ENCODE measurements at places on chromosomes 4 and X.

DNA sequence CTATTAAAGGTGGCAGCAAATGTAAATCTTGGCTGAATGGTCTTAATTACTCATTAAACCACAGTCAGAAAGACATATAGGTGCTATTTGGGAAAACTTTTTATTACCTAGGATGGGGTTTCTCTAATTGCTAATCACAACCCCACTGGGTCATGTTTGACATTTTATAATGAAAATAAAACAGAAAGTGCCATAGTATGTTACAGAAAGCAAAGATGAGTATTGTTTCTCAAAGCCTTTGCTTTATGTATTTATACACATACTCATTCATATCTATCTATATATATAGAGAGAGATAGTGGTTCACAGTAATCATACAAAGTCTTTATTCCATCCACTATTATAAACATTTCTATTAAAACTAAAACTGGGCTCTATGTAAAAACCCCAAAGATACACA lies 18.2 kb downstream of the TMEM184C start:
- no peak for DNase-seq

- no peak for DNase-seq
Measured at GRCh38 chrX:143788265-143788664, 67.7 kb upstream of the SPANXN2 start.

DNA sequence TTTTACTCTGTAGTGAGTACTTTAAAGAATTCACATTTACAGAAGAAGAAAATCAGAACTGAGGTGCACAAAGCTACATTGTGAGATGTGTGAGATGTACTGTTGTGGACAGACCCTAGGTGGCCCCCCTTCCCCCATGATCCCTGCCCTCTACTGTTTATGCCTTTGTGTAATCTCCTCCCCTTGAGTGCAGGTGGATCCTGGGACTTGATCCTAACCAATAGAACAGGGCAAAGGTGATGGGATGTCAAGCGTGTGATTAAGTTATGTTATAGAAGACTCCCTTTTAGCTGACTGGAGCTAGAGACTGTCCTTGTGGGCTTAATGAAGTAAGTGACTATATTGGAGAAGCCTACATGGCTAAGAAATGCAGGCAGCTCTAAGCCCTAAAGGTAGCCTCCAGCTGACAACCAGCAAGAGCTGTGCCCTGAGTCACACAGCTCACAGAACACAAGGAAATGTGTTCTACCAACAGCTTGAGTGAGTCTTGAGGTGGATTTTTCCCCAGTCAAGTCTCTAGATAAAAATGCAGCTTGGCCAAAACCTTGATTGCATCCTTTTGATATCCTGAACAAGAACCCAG lies 225.2 kb upstream of the LEF1 start:
- DNase-seq = no peak

GRCh38 chrX:66163849-66164411 lies at the start of gene HEPH:
Gene HEPH (plus strand): TSS chrX:66164247. CDS start chrX:66170571, 6,324 bp downstream.
- DNase-seq = peak; percentile 12

DNA sequence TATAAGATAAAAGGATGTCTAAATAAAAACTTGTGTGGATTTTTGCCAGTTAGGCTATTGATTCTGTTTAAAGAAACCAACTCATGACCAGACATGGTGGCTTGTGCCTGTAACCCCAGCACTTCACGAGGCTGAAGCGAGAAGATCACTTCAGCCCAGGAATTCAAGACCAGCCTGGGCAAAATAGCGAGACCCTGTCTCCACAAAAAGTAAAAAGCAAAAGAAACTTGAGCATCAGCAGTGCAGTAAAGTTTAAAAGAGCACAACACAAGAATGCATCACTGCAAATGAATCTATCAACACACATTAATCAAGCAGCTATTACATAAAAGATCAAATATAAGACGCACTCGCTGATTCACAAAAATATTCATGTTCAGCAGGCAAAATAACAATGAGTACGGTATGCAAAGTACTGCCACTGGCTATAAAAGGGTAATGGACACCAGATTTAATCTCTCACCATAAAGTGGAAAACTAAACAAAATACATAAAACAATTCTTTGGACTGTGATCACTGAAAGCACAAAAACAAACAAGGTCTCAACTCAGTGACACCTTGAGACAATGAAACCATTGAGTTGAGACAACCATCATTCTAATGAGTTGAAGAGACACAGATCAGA lies 41.3 kb downstream of the LRBA start:
- DNase-seq = no peak

DNA sequence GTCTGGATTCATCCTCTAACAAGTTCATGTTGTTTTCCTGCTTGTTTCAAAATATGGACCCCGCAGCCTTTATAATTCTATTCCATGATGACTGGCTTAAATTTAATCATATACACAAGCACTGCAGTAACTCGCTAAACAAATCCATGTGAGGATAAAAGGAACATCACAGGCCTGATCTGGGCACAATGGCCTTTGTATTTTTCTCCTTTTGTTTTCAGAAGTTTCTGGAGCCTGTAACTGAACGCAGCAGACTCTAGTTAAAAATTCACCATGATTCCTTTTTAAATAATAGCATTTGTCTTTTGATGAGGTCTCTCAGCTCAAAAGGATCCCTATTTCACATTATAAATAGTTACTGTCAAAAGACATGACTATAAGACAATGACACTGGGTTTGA lies 30.2 kb upstream of the TMEM184C start:
- DNase-seq = no peak

DNA sequence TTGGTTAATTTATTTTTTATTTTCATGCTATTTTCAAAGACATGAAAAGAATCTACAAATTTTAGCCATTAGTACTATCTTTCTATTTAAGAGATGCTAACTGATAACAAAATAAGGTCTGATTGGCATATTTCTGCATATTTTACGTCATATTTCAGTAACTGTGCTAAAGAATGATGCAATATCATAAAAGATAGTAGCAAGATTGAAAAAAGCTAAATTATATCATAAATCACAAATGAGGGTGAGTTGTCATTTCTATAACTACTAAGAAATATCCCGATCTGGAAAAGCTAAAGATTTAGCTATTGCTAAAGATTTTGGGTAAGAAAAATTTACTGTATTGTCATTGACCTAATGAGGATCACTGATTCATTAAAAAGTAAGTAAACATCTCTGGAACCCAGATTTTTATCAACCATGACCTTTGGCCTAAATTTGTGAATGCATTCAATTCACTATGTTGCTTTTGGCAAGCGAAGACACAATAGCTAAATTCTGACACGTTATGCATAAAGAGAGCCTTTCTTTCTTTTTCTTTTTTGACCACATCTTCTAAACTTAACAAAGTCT lies 103.6 kb downstream of the HPGD start:
- no peak for DNase-seq

DNA sequence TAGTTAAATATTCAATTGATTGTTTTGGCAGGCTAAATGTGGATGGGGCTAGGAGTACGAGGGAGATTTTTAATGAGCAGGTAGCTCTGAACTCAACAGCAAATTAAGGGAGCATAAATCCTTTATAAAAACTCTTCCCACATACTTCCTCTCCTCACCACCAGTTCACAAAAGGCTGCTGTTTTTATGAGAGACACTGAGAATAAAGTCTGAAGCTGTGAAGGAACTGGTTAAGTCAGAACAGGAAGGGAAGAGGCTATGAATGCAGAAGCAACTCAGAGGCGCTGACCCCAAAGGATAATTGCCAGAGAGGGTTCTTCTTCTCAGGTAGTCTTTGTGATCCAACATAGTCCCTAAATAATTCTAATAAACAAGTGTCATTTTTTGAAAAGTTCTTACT lies 406.1 kb downstream of the GPM6A start:
- DNase-seq = no peak

DNA sequence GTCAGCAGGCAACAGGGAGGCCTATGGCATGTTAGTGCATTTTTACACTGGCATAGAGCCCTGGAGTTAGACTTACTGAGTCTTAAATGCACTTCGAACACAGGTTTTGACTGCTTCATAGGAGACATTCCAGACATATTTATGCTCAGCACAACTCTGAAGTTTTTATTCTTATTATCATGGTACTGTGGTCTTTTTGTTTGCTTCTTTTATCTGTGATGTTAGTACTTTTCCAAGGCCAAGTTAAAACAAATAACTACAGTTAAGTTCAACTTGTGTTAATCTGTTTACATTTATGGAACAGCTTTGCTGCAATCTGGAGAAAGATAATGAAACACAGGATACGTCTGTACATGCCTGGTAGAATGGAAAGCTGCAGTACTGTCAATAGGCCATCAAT lies 76.5 kb downstream of the COL4A5 start:
- no peak for DNase-seq

DNA sequence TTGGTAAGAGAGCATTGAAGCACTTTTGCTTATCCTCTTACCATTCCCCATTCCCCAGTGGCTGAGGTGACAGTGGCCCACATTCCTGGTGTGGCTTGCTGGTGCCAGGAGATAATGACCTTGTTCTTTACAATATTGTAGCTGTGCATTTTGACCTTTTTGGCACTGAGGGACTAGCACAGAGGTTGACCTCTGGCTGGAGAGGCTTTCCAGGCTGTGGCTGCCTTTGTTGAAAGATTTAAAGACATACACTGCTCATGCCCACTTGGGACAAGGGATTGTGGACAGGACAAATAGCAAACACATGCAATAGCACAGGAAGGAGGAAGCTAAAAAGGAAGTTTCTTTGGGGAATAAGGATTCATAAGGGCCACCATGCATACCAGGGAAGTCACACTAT lies 65.4 kb downstream of the ARHGEF9 start:
- DNase-seq = no peak

DNA sequence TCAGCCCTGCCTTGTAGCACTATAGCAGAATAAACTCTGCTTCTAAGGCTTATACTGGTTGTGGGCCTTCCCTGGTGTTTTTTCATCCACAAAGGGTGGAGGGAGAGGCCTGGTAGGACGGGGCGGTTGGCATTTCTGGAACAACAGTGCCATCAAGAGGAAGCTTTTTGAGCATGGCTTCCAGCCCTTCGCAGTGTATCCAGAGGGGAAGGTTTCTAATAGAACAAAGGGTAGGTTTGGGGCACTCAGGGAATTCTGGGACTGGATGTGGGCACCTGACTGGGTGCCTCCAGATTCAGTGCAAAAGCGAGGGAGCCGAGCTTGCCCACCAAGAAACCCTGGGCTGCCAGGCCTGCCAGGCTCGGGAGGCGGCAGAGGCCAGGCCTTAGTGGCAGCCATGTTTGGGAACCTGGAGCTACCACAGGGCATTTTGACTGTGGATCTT lies 229.6 kb upstream of the AGTR2 start:
- DNase-seq = peak; percentile 39

DNA sequence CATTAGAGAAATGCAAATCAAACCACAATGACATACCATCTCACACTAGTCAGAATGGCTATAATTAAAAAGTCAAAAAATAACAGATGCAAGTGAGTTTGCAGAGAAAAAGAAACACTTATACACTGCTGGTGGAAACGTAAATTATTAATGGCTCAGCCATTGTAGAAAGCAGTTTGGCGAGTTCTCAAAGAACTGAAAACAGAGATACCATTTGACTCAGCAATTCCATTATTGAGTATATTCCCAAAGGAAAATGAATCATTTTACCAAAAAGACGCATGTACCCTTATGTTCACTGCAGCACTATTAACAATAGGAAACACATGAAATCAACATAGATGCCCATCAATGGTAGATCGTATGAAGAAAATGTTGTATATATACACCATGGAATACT lies 75.0 kb downstream of the NAA11 start:
- DNase-seq = no peak

DNA sequence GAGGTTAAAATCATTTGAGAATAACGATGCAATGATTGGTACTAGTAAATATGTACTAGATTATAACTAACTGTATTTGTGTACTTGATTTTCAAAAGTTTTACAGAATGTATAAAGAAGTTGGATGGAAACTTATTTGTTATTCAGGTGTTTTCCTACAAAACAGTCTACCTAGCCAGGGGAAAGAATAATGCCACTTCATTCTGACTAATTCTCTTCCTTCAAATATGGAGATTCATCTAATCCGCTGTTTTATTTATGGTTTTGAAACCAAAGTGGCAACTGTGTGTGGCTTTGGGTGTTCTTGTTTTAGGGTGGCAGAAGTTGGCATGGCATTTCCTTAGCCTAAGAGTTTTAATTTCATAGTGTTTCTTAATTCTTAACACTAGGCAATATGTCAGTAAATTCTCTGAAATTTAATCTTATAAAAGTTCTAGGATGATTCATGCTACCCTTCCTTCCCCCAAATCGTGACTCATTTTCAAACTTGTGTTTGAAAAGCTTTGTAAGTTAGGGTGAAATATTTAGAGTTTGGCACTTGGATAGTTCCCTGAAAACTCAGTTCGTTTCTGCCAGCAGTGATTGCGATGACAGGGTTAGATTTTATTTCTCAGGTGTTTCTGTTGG lies 62.6 kb downstream of the DCLK2 start:
- DNase-seq = no peak

GRCh38 chr4:27716693-27717430 lies 856.2 kb downstream of the STIM2 start:
- no peak for DNase-seq

GRCh38 chrX:46683048-46683447 lies 75.9 kb downstream of the SLC9A7 start:
- peak; percentile 9 for DNase-seq

DNA sequence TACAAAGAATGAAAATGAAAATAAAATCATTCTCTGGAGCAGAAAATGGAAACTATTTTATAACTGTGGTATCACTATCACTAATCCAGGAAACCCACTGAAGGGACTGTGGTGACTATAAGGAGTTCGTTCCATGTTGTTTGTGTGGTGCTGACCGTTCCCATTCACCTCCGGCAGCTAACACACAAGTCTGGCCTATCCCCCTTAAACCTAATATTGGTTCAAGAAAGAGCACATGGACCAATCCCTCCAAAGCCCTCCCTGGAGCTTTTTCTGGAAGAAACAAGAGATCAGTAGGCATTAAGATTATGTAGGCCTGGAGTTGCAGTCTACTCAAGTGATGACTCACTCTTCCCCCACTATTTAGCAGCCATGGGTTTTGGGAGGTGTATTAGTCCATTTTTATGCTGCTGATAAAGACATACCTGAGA lies 25.9 kb upstream of the FAM241A start:
- DNase-seq = no peak

GRCh38 chr4:105596684-105597083 lies 44.3 kb downstream of the ARHGEF38 start:
- no peak for DNase-seq

- no peak for DNase-seq
Measured at GRCh38 chr4:148780426-148781005, 338.3 kb upstream of the NR3C2 start.

DNA sequence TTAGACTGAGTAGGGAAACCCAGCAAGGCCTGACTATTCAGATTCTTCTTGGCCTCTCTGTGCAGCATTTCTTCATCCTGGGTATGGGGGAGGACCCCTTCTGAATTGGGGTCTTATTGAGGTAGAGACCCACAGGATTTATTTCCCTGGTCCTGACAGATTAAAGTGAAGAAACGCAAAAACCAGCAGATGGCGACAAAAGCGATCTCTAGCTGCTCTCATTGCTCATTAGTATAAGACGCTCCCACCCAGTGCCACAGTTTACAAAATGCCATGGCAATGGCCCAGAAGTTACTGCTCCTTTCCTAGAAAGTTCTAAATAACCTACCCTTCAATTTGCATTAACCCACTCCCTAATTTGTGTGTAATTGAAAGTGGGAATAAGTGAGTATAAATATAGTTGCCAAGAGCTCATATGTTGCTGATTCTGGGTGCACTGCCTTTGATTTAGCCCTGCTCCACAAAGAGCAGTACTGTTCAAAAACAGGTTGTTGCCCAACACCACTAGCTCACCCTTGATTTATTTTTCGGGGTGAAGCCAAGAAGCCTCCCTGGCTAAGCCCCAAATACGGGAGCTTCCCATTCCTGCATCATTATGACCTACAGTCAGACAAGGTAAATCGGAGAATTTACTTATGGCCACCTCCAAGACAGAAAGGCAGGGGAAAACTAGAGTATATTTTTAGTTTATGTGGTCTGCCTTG lies 3.7 kb upstream of the BEX4 start:
- peak; percentile 22 for DNase-seq
